Activated CD4-positive, CD25-positive, alpha-beta regulatory T cell treated with anti-CD3 and anti-CD28 coated beads, Interleukin-2, amount 50 U/mL, for 16 hours (primary cell): ENCODE measurements at places on chromosomes 1 and 21.

- no peak for DNase-seq
Observed at GRCh38 chr21:29423099-29423870, 124.6 kb downstream of the BACH1 start.

DNA sequence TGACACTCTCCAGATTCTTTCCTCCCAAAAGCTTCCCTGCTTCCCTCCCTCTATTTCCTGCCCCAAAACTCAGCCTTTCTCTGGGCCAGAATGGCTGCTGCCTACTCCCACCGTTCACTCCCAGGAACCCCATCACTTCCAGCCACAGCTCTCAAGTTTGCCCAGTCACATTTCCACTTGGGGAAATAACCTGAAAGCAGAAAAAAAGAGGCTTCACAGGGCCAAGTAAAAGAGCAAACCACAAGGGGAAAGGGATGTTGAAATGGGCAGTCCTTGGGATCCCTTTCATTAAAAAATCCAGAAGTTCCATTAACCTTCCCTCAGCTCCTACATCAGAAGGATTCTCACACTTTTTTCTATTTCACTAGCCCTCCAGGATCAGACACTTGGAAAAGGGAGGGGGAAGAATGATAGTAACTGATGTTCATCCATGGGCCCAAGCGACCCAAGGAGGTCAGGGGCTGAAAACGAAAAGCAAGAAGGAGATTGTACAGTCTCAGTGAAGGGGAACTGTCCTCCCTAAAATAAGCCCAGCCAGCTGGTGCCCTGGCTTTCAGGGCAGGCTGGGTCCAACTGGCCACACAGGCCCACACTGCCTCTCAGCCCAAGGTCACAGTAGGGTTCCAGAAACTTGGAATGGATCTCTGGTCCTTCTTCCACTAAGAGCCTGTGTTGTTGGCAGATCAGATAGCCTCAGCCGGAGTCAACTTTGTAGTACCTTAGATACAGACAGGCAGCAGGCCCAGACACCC is 49.7 kb downstream of the DMAP1 start:
- DNase-seq: no peak

GRCh38 chr1:209651138-209651587 is 1.1 kb downstream of the LAMB3 start:
- DNase-seq: no peak

GRCh38 chr21:41612674-41613532 is 104.9 kb upstream of the TMPRSS2 start:
- DNase-seq: no peak

DNA sequence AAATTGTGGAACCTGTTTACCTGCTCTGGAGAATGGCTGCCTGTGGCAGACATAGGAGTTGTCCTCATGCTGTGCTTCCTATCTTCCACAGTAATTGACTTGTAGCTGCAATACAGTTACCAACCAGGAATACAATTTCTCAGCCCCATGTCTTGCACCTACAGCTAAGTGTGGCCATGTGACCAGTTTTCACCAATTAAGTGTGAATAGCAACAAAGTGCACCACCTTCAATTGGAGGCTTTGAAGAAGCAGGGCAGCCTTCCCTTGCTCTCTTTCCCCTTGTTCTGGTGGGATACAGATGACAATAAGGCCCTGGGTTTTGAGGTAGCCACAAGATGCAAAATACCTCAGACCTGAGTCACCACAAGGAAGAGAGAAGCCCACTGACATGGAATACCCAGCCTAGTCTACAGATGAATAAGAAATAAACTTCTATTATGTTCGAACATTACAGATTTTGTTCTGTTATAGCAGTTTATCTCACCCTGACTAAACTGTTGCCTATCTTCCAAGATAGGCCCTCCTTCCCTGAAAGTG is 70.2 kb upstream of the S1PR1 start:
- no peak for DNase-seq

GRCh38 chr1:9183898-9184297 is 50.7 kb upstream of the H6PD start:
- no peak for DNase-seq

DNA sequence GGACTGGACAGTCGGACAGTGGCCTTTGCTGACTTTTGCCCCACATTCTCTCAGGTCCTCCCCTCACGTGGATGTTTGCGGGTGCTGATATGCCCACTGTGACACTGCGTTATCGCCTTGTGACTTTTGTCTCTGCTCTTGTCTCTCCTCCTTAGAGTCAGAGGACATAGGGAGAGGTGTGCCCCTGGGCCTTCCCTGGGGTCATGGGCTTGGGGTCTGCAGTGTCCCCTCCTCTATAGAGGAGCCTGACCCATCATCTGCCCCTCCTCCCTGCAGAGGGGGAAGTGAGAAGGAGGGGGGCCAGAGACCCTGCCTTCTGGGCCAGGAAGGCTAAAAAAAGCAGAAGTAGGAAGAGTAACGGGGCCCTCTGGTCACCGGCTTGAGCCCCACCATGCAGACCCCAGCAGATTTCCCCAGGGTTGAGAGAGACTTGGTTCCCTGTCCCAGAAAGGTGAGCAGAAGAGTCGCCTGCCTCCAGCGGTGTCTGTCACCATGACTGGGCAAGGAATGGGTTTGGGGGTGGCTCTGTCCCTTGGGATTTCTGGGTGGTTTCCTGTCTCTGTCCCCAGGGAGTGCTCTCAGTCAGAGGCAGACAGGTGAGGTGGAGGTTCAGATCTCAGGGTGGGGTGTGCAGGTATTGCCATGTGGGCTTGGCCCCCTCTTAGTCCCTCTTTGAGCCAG is 13.3 kb downstream of the RPS6KA1 start:
- DNase-seq: no peak

DNA sequence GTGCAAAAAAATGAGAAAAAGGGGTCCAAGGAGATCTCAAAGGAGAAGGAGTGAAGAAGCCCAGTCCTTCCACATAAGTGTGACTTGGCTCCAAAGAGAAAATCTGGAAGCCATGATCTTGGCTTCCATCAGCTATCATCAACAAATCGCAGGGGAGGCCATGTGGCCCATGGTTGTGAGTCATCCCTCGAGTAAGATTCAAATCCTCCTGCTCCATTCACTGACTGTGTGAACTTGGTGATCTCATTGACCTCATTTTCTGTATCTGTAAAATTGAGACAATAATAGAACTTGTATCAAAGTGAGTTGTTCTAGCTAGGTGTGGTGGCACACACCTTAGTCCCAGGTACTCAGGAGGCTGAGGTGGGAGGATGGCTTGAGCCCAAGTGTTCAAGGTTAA is 79.1 kb upstream of the OLIG2 start:
- DNase-seq: no peak
